ENCODE measurements at places on chromosomes 5 and 9.

GRCh38 chr5:98498028-98498427, 275.4 kb upstream of the RGMB start:
- no peak for DNase-seq

DNA sequence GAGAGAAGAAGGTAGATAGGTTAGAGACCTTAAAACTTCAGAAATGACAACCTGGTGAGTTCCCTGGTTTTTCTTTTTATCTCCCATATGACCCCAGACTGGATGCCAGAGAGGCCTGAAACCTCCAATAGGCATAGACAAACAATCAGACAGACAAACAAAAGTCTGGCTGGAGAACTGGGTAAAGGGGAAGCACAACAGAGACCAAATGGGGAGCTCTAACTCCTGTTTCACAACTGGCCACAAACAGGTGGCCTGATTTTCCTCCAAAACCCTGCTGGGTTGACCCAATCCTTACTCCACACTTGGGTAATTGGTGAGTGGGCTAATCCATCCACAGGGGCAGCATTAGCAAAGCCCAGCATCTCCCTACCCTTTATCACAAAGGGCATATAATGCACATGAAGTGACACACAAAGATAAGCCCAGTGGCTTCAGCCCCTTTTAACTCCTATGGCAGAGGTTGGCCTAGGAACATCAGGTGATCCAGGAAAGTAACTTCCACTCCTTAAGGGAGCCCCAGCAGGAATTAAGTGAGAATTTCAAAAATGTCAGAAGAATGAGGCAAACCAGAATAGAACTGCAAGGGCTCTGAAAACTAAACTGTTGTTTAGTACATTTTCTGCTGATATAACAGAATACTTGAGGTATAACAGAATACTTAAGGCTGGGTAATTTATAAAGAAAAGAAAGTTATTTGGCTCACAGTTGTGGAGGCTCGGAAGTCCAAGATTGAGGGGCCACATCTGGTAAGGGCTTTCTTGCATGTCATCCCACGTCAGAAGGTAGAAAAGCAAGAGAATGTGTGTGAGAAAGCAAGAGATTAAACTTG, 60.9 kb upstream of the ROR2 start:
- DNase-seq: no peak

- no peak for DNase-seq
These were observed 108.6 kb upstream of the MINAR2 start for GRCh38 chr5:129639331-129639730.

DNA sequence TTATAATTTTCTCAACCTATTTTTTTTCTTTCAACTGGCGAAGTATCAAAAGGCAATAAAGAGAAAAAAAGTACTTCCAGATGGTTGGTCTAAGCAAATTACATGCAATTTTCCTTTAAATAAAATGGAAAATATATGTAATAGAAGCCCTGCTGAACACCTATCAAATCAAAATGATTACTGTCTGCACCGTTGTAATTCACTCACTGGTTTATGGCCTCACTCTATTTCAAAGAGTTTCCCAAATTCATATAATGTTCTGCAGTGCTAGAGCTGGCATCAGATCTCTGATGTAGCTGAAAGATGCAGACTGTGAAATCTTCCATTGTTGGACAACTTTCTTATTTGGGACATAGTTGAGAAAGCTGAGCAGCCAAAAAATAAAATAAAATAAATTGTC, 130.3 kb downstream of the SEMA5A start:
- DNase-seq: no peak

GRCh38 chr5:56482363-56482762, 249.2 kb upstream of the ANKRD55 start:
- no peak for DNase-seq

- DNase-seq: peak; percentile 43
These were observed 960 bp downstream of the NR2F1 start for GRCh38 chr5:93583768-93584595.

DNA sequence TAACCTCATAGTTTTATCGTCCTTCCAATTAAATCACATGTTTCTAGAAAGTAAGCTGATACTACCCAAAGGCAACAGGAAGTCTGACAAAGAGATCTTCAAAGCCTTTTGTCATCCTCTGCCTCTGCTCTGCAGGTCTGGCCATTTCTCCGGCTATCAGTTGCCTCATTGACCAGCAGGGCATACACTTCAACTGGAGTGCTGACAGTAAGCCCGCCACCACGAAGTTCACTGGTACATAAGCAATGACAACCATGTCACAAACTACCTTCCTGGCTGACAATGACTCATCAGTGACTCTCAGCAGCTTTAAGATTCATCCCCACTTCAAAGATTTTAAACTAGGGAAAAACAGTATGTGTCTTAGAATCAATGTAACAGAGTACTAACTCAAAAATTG, 20.6 kb downstream of the SPTLC1 start:
- DNase-seq: no peak

DNA sequence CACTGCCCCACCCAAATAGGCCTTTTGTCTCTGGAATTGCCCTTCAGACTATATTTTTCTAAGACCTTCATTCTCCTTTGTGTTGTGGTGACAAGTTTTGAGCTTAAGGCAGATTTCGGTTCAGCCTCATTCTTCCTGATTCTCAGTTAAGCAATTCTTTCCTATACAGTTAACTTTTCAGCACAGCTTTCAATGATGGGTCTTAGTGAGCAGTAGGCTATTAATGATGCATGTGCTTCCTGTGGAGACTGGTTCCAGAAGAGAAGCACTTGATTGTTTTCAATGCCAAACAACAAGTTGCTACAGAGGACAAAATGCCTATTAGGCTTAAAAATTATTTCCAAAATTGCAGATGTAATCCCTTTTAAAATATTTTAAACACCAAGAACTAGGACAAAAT, 47.7 kb upstream of the TLX3 start:
- no peak for DNase-seq

- no peak for DNase-seq
These were observed 2.9 kb upstream of the ARSI start for GRCh38 chr5:150305557-150305956.

DNA sequence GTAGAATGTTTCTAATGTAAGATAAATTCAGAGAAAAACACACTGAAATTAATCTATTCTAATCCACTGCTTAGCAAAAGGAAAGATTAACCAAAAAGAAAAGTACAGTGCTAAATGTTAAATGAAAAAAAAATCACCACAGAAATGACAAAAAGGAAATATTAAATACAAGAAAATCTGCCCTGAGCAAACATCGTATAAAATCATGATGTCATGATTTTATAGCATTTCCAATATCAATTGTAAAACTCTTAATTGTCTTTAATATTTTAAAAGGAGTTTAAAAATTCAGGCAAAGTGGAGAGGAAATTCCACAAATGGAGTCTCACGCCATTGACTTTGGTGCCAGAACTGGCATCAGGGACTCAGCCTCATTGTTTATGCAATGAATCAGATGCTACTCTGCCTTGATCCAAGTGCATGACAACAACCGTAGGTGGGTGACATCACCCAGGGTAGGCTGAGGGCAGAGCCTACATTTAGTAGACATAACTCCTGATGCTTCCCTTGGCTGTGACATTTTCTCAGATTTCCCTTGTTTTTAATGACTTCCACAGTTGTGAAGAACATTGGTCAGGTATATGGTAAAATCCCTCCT, 696.8 kb downstream of the SEMA5A start:
- DNase-seq: no peak

DNA sequence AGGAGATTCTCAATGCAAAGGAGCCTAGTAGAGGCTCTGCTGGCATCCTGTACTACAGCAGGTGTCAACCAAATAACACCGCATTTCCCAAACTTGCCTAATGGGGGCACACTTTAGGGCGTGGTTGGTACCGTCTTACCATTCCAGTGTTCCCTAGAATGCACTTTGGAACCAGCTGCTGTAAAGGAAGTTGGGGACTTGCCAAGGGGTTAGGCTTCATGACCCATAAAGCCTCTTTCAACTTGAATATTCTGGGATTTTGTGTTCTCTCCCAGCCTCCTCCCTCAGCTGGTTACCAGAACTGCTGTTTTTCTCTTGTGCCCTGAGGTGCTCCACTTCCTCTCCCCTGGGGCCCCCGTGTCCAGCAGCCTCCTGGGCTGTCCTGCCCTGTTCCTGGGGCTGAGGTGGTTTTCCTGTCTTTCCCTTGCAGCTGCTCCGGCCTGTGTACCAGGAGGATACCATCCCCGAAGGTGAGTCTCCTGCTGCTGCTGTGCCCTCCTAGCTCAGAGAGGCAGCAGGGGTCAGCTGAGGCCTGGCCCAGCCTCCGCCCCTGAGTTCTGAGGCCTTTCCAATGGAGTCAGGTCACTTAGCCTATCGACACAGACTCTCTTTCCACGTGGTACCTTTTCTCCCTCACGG, 44.7 kb downstream of the RGS3 start:
- no peak for DNase-seq

GRCh38 chr9:125878164-125878631, 131.0 kb downstream of the PBX3 start:
- DNase-seq: no peak

GRCh38 chr9:85025638-85026037, 356.1 kb downstream of the NTRK2 start:
- DNase-seq: no peak

DNA sequence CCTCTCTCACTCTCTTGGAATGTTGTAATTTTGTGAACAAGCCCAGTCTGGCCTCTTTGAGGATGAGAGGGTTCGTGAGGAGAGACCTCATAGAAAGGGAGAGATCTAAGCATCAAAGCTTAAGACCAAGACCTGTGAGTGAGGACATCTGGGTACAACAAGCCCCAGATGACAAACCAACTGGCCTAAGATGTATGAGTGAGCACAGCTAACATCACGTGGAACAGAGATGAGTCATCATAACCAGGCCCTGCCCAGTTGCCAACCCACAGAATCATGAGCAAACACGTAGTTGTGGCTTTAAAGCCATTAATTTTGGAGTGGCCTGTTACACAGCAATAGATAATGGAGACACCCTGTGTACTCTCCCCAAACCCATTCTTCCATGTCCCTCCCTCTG, 439.1 kb upstream of the KIF2A start:
- peak; percentile 7 for DNase-seq

- DNase-seq: no peak
These were observed 1066.3 kb upstream of the NUDT12 start for GRCh38 chr5:104628911-104629310.

DNA sequence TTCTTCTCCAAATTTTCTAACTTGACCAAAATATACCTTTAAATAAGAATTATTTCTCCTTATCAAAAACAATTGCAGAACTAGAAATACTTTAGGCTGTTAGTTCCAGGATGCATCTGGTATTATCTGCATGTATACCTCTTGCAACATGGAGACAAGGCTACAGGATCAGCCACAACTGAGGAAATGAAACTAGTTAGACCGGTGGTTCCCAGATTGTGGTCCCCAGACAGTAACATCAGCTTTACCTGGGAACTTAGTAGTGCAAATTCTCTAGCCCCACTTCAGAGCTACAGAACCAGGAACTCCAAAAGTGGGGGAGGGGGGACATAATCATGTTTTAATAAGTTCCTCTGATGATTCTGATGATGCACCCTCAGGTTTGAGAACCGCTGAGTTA, 61.6 kb upstream of the C9orf72 start:
- DNase-seq: no peak

- peak; percentile 4 for DNase-seq
These were observed 48.1 kb downstream of the POC5 start for GRCh38 chr5:75668977-75669689.

DNA sequence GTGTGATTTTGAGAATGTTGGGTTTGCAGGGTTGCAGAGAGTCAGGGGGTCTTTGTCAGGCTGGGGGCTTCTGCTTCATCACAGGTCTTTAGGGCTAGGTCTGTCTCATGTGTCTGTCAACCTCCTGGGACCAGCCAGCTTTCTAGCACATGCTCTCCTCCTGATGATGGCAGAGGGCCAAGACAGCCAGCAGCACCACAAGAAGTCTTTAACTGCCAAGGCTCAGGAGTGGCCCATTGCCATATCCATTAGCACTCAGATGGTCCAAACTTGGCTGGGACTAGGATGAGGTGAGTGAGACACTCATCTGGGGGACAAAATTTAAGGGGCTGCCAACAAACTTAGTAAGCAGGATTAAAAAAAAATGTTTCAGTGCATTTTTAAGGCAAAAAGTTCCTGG, 384.2 kb upstream of the CDH10 start:
- DNase-seq: no peak

DNA sequence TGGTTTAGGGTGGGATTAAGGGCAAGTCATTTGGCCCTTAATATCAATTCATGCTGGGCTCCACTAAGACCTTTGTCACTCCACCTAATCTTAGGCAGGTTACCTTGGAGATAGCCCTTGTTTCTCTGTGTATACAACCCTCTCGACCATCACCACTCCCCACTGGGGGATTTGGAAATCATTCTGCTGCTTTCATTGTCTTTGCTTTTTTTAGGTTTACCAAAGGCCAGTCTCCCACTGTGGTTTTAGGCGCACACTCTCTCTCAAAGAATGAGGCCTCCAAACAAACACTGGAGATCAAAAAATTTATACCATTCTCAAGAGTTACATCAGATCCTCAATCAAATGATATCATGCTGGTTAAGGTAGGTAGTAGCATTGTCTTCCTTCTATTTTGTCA, 6.2 kb downstream of the GZMK start:
- DNase-seq: no peak

GRCh38 chr5:55187370-55187769, 14.4 kb upstream of the CDC20B start:
- DNase-seq: no peak

DNA sequence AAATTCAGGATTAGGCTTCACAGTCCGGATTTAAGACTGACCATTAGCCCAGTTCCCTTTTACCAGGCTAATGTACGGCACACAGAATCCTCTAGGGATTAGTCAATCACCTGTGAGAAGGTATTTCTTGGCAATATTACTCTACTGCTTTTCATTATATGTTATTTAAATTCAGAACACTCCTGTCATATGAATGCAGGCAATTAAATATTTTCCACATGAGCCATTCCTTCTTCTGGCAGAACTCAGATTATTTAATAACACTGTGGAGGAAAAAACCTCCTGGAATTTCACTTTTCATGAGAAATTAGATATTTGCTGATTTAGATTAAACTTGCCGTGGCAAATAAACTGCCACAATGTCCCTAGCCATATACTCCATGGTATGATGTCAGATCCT, 1357.5 kb upstream of the C9orf72 start:
- DNase-seq: no peak

DNA sequence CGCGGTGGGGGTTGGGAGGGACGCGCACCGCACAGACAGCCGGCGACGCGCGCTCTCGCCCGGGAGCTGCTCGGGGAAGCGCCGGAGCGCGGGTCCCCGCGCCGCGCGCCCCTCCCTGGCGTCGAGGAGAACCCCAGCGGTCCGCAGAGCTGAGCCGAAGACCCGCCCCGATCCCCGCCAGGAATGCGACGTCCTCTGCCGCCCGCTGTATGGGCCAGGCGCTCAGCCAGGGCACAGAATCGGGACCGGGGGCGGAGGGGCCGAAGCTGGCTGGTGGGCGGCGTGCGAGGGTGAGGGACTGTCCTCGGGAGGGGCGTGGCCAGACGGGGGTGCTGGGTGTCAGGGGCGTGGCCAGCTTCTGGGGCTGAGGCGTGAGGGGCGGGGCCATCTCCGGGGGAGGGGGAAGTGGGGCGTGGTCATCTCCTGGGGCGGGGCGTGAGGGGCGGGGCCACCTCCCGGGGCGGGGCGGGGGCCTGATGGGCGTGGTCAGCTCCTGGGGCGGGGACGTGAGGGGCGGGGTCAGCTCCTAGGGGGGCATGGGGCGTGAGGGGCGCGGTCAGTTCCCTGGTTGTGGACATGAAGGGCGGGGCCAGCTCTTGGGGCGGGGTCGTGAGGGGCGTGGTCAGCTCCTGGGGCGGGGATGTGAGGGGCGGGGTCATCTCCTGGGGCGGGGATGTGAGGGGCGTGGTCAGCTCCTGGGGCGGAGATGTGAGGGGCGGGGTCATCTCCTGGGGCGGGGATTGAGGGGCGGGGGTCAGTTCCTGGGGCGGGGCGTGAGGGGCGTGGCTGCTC, 965 bp downstream of the PTGDS start:
- DNase-seq: peak; percentile 33

GRCh38 chr5:141272906-141273305, 27.7 kb downstream of the PCDHB15 start:
- no peak for DNase-seq

Measured in T1000 (cell line).